NCI-H187 treated with DMSO at 0.1 percent for 48 hours (cell line): ENCODE measurements at places on chromosomes 6 and 20.

- no peak for DNase-seq
These were observed 577 bp downstream of the LSM14B start for GRCh38 chr20:62122654-62123449.

DNA sequence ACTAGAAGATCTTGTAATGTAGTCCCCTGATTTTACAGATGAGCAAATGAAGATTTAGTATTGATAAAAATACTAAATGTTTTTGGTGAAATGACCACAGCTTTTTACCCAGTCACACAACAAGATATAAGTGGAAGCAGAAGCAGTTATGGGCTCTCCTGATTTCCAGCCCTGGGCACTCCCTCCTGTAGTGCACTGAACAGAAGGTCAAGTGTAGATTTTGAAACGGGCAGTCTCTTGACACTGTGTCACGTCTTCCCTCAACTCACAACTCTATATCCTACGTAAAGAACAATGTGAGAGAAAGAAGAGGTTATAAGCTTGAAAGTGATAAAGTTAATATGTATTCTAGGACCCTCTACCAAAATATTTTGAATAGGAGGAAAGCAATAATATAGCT, 23.3 kb downstream of the TMEM200A start:
- no peak for DNase-seq

- no peak for DNase-seq
These were observed 400.9 kb upstream of the POU3F2 start for GRCh38 chr6:98433325-98434056.

DNA sequence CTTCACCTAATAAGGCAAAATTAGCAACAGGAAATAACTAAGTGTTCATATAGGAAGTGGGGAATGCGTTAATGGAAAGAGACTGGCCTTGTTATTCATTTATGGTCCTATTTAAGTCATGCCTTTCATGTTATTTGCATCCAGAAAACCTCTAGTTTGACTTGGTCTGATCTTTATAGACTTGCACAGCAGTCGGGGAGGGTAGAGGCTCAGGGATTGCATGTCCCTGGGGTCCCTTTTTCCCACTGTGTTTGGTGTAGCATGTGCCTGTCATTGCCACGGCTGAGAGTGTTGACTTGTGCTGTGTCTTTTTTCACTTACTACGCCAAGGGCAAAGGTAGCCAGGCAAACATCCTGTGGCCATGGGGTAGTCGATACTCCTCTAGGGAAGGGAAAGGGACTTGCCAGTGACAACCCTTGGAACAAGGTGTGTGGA, 105.4 kb upstream of the RIN2 start:
- DNase-seq = no peak

DNA sequence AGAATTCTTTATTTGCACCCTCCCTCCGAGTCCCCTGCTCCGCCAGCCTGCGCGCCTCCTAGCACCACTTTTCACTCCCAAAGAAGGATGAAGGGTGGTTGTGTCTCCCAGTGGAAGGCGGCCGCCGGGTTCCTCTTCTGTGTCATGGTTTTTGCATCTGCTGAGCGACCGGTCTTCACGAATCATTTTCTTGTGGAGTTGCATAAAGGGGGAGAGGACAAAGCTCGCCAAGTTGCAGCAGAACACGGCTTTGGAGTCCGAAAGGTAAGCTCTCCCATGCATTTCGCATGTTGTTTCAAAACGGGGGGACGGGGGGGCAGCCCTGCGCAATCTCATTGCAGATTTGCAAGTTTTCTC, 357 bp downstream of the PCSK2 start:
- DNase-seq = no peak

DNA sequence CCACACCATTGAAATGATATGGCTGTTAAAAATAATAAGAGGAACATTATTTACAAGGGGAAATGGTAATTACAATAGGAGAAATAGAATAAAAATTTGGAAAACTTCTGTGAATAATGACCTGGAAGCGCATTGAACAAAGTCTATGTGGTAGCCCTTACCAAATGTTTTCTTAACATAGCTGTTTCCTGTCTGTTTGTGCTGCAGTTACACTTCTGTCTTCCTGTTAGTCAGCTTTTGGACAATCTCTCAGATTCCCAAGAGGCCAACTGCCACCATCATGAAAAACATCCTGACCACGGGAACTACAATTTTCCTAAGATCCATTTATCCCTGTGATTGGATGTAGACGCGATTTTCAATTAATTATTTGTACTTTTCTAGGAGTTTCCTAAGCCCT, 754.4 kb upstream of the MARCKS start:
- no peak for DNase-seq

DNA sequence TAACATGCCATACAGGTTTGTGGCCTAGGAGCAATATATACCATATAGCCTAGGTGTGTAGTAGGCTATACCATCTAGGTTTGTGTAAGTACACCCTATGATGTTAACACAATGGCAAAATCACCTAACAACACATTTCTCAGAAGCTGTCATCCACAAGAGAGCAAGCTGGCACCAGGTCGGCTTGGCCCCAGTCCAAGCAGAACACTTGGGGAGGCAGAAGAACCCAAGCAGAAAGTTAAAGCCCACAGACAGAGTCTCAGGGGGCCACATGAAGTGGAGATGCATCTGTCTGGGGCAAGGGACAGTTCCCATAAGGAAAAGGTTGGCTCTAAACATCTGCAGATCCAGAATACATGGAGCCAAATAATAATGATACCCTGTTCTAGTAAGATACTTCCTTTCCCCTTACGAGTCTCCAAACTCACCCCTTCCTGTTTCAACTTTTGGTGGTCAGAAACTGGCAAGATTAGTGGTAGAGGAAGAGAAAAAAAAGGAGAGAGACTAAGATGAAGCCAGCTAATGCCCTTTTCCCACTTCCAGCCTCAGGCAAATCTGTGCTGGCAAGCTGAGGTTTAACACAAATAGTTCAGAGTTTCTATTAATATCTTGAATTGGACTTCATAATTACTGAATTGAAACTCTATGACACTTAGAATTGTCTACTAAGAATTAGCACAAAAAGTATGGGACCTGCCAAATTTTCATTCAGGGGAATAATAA, 29.5 kb downstream of the TCF21 start:
- DNase-seq = no peak

DNA sequence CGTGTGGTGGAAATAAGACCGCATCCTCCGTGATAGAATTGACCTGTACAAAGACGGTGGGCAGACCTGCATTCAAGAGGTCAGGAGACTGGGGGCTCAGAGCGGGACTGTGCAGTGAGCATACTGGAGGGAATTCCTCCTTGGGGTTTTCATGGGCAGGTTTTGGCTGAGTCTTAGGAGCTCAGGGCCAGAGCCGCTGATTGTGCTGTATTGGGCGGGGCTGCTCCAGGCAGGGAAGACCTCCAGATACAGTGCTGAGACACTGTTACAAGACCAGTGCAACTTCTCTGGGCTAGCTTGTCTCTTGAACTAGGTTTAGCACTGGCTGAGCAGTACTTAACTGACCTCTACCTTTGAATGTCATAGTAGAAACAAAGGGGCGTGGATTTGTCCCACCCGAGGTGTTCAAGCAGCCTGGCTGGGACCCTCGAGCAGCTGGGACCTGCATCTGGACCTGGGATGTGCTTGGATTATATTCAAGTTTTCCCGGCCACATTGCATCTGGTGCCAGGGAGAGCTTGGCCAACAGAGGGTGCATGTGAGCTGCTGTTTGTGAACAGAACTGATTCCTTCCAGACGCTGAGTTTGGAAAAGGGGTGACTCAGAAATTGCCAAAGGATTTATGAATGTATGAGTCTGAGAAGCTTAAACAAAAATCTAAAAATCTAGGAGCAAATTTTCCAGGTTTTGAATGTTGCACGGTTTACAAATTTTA, 33.4 kb upstream of the SLC22A1 start:
- DNase-seq = no peak

GRCh38 chr6:2237001-2237400, 8.4 kb downstream of the GMDS start:
- DNase-seq = no peak

- DNase-seq = no peak
These were observed at the start of gene BTN1A1 for GRCh38 chr6:26500102-26500501. BTN1A1 (plus strand) TSS chr6:26500303; CDS start chr6:26501287, 984 bp downstream.

DNA sequence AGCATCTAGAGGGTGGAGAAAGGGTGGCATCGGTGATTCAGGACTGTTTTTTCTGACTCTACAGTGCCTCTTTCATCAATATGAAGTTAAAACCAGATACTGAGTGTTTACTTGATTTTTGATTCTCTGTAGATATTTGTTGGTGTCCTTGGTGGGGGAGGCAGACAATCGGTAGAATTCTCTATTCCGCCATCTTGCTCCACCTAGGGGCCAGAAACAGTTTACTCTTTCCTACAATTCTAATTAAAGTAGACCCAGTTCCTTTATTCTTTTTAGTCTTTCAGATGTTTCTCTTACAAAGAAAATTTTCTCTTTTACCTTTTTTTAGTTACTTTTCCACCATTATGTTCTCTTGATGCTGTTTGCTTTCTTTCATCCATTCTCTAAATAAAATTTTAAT, 162.1 kb upstream of the RAB32 start:
- no peak for DNase-seq

- no peak for DNase-seq
These were observed 180.9 kb downstream of the KIF16B start for GRCh38 chr20:16392346-16392745.

DNA sequence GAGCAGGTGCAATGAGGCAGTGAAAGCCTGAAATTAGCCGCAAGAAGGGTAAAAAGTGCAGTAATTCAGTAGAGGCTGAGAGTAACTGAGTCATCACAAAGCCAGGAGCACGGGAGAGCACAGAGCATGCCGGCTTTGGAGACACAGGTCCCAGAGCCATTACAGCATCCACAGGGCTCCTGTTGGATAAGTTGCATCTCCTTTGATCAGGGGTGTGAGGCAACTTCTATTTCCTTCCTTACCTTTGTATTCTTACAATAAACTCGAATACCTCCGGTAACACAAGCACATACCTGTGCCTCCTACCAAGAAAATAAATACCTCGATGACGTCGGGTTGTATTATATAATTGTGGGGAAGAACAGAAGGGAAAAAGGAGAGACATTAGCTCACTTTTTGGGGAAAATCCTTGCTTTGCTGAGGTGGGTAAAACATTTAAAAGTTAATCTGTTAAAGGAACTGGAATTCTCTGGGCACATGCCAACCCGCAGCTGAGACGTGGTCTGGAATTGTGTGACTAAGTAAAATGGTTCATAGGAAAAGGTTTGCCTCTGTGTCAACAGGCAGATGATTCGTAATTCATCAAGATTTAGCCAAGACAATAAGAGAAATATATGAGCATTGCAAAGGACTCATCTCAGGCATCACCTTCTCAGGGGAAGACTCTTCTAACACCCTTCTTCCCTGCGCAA, 360.7 kb upstream of the ZFP64 start:
- DNase-seq = no peak

DNA sequence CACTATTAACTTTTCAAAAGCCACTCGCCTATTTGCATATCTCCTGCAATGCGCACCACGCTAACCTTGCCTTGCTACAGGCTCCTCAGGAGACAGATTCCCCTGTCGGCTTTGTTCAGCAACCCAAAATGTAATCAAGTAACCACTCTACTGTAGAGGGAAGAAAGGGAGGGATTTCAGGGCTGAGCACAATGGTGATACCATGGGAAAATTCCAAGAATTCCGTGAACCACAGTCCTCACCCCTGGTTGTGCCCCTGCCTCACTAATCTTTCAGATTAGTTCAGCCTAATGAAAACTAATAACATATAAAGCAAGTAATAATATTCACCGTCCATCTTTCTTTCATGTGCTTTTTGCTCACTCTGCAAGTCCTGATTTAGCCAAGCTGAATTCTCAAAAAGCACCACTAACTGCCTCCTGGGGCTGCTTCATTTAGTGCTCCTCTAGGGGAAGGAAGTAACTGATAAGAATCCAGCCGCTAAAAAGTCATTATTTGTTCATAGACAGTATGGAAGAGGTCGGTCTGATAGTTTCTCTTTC, 6.6 kb downstream of the CITED2 start:
- DNase-seq = no peak

DNA sequence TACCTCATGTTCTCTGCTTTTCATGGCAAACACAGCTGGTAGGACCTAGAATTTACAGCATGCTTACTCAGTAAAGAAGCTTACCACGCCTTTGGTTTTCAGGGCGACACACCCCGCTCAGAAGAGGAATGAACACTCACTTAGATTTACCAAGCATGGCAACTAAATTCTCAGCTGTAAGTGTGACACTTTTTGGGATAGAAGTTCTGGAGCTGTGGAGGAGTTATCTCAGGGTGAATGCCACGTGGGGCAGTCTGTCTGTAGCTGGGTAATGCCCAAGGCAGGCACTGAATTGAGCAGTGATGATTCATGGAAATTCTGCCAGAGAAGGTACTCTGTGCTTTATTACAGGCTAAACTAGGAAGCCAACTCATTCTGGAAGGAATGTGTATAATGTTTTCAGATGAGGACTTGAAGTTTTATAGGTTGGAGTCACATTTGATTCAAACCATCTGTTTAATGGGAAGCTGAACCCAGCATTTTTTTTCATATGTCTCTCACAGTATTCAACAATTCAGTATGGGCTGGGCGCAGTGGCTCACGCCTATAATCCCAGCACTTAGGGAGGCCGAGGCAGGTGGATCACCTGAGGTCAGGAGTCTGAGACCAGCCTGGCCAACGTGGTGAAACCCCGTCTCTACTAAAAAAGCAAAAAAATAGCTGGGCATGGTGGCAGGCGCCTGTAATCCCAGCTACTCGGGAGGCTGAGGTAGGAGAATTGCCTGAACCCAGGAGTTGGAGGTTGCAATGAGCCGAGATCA, 3.5 kb upstream of the PRIM2 start:
- DNase-seq = no peak

DNA sequence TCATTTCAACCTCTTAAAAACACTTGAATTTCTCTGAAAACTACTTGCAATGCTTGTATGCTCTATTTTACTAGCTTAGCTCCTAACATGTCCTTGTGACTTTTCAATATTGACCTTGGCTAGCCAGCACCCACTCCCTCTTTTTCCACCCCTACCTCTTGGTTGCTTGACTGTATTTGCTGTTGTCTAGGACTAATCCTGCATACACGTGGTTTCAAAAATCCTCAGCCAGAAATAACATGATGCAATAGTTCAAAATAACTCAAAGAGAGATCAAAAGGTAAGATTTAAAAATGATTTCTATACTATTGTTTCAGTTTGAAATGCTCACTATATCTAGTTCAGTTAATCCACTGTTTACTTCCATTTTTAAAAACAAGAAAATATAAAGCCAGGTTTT, 102.3 kb upstream of the TBX18 start:
- no peak for DNase-seq

- no peak for DNase-seq
These were observed 59.6 kb upstream of the ESR1 start for GRCh38 chr6:151747896-151748295.

DNA sequence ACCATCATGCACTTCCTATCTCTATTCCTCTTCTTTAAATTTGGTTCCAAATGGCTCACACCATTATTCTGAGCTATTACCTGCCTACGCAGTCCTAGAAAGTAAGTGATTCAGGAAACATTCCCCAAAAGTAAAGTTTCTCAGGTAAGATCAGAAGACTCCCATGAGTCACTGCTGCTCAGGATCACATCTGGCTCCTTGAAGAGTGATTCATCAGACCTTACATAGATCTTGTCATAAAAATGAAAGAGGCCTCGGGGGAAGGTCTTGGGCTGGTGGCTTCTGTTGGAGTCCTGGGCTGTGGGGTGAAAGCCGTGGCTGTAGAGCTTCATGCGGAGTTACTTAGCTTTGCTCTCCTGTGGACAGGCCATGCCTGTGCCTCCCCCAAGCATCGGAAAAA, 35.9 kb downstream of the PLG start:
- DNase-seq = no peak
